ENCODE measurements at places on chromosomes 12 and 14.
A peak's percentile ranks its signal among the peaks of the same experiment; 100 is the strongest.

GRCh38 chr14:22598896-22599244 is 770 bp downstream of the ABHD4 start:
- no peak for DNase-seq

GRCh38 chr14:87261621-87262020 is 731.4 kb downstream of the GALC start:
- DNase-seq = no peak

- no peak for DNase-seq
These were observed 8.5 kb downstream of the CDCA4 start for GRCh38 chr14:105012171-105012985.

- no peak for DNase-seq
These were observed 54.2 kb upstream of the AMIGO2 start for GRCh38 chr12:47134005-47134404.

- DNase-seq = no peak
These were observed 83.0 kb upstream of the FAR2 start for GRCh38 chr12:29066011-29066588.

- DNase-seq = no peak
These were observed 6.9 kb downstream of the FBXO34 start for GRCh38 chr14:55277972-55278740.

GRCh38 chr12:124472690-124473279 is 94.6 kb downstream of the NCOR2 start:
- no peak for DNase-seq

GRCh38 chr14:34107441-34107840 is 156.6 kb upstream of the EGLN3 start:
- no peak for DNase-seq

GRCh38 chr12:115185506-115185905 is 501.5 kb upstream of the TBX3 start:
- DNase-seq = no peak

DNA sequence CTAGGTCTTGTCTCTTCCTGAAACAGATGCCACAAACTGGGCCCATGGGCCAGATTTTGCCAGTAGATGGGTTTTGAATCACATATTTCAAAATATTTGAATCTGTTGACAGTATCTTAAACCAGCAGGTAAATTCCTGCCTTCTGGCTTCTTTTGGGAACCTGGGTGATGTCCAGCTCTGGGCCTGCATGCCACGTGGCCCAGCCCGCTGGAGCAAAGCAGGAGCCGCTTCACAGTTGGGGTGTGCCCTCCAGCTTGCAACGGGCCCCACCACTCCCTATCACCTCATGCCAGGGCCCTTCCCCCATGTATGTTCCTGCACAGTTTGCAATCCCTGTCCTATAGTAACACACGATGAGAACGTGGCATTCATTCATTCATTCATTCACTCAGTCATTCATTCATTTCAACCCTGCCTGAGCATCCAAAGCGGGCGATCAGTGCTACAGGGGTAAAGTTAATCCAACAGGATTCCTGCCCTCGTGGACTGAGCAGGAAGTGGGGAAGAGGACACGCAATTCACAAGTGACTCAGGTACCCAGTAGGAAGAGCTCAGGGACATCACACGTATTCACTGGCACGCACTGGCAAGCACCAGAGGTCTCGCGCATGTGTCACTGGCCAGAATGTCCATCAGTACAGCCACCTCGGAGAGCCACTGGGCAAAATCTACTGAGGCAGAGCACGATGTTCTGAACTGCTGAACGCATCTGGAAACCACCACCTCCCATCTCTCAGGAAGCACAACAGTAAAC is 27.8 kb downstream of the SCARB1 start:
- DNase-seq = no peak

DNA sequence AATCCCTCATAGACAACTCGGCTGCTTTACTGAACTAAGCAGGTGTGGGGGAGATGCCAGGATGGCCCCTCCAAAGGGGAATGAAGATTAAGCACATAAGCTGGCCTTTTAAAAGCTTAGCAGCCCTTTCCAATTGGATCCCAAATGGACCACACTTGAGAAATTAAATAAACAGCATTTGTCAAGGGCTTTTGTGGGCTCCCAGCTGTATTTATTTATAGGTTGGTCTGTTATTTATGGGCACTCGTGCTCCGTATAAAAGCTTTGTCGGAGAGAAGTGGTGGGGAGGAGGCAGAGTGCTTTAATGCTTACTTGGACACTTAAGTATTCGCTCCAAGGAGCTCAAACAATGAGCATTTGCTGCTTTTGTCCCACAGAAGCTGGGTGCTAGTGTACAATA is 580.2 kb downstream of the MED13L start:
- no peak for DNase-seq

DNA sequence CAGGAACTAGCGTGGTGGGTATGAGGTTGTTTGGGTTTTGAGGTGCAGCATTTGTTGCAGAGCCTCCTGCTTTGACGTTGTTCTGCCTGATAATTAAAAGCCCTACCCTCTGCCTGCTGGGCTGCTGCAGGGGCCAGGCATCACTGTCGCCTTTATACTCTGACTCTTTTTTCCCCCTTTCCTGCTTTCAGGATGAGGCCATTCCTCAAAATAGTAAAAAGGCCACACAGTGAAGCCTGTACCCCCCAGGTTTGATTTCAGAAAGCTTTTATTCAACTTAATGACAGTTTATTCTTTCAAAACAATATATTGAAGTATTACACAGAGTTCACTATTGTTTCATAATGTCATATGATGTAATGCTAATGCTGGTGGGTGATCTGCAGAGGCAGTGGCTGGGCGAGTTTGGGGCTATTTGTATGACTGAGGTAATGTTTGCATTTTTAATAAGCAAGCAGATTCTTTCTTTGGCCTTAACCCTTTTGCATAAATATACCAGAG is 9.1 kb downstream of the BORCS5 start:
- DNase-seq = no peak

DNA sequence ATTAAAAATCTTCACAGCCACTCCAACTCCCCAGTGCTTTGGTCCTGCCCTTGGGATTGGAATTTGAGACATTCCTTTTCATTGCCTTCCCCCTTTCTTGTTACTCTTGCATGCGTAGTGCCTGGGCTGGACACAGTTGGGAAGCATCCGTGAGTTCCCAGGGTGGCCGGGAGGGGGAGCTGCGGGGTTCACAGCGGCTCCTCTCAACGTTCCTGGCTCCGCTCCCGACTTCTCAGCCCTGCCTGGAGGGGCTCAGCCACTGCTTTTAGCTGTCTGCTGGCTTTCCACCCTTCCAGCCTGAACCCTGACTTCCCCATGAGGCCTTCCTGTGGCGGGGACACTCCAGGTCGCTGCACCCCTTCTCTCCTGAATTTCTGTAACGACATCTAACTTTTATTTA is 3.2 kb downstream of the TEX52 start:
- DNase-seq = peak; percentile 50

DNA sequence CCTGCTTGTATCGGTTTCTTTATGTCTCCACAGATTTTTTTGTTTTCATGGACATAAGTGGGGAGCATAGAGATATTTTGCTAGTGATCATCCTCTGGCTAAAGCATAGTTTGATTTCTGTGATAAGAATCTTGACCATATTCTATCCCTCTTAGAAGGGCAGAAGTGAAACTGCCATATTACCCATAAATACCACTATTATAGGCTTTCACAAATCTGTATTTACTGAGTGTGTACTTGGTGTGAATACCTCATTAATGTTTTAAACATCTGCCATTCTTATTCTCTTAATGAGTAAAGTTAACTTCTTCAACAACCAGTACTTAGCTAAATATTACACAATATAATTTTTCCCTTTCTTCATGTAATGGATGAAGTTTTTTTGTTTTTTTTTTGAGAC is 16.1 kb downstream of the WNK1 start:
- DNase-seq = no peak

- DNase-seq = no peak
These were observed 96.5 kb downstream of the UNC79 start for GRCh38 chr14:93527203-93527607.

GRCh38 chr14:36746872-36747271 is 85.2 kb downstream of the PAX9 start:
- DNase-seq = no peak

DNA sequence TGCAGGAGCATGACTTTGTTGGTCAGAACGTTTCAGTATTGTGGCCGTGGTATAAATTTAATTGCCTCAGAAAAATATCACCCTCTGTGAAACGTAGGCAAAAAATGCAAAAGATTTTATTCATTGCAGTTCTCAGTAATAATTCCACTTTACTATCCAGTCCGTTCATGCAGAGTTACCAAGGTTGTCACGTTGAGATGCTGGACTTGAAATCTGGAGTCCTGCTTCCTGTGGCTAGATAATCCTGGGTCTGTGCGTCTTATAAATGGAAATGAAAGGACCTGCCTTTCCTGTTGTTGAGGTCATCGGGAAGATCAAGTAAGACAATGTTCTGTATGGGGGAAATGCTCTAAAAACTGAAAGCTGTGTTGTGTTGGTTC is 1.3 kb upstream of the AVPR1A start:
- DNase-seq = no peak

GRCh38 chr12:67425394-67425793 is 156.2 kb downstream of the CAND1 start:
- DNase-seq = no peak

GRCh38 chr14:68231898-68232297 is 412.3 kb downstream of the RAD51B start:
- DNase-seq = no peak

DNA sequence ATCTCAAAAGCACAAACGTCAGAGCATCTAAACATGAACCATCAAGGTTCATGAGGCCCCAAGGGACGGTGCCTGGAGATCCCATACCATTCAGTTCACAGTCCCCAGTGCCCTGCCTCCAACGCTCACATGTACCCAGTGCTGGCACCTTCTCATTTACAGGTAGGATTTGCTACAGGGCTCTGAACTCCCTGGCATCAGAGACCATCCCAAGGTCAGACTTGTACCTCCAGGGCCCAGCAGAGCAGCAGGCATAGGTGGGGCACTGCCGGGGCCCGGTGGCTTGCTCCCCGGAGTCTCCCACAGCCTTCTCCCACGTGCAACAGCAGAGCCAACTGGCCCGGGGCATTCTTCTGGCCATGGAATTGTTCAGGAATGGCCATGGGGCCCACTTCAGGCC is 114.8 kb downstream of the BCL11B start:
- DNase-seq = no peak

GRCh38 chr12:131917711-131918306 is 11.3 kb upstream of the PUS1 start:
- no peak for DNase-seq

- DNase-seq = no peak
These were observed 59.0 kb downstream of the GAS2L3 start for GRCh38 chr12:100632445-100632892.

GRCh38 chr14:75537071-75537470 is 14.8 kb downstream of the BATF start:
- DNase-seq = no peak

DNA sequence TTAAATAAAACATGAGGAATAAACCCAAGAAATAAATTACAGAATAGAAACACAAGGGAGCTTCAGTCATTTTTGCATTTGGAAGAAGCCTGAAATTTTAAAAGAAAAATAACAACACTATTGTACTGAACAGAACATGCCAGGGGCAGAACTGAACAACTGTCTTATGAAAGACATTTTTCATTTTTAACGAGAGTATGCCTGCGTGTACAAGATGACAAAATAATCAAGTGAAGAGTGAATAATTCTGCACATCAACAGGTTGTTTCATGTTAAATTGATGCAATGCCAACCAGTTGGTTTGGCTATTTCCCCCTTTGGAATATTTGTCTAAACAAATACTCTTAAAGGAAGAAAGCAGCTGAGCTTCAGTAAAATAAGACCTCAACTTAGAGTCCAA is 103.3 kb upstream of the BTG1 start:
- DNase-seq = no peak

DNA sequence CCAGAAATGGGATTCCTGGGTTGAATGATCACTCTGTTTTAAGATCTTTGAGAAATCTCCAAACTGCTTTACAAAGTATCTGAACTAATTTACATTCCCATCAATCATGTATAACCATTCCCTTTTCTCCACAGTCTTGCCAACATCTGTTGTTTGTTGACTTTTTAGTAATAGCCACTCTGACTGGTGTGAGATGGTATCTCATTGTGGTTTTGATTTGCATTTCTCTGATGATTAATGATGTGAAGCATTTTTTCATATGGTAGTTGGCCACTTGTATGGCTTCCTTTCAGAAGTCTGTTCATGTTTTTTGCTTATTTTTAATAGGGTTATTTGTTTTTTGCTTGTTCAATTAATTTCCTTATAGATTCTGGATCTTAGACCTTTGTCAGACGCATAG is 211.8 kb upstream of the AVPR1A start:
- no peak for DNase-seq
